ENCODE measurements at places on chromosomes 2 and 18.

DNA sequence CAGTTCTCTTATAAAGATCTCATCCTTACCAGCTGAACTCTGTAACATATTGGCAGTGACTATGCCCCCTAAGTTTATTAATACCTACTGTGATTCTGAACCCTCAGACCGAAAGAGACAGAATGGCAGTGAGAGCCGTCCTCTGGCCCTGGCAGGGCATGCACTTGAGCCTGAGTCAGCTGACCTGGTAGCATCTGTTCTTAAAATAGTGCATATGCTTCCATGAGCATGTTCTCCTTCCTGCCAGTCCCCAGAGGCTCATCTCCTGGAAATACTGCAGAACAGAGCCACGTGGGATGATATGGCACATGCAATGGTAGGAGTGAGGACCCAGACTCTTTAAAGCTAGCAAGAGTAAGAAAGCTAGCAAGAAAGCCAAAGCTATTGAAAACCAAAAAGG lies 59.0 kb downstream of the RASGRP3 start:
- no peak for DNase-seq

DNA sequence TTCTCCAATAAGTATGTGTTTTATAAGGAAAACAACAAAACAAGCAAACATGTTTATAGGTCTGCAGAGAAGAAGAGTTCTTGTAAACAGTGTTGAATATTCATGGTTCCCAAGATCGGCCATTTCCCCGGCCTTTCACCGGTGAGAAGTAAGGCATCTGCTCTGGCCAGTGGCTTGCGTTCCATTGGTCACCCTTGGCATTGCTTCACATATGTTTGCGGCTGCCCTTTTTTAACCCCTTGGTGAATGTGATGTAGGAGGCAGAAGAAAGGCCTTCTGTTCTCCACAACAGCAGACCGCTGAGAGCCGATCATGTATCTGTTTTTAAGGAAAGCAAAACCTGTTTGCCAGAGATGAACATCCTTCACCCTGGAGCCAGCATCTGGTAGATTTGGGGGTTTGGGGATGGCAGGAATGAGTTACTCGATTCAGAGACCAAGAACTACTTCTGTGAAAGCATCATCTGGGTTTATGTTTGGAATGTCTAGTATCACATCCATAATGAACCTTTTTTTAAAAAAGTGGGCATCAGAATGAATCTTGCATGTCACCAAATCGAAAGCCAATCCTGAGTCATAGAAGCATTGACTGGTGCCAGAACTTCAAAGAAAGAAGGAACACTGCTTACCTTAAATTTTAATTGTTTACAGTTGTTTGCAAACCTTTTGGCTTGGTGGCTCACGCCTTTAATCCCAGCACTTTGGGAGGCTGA lies 112.3 kb downstream of the AGAP1 start:
- no peak for DNase-seq

GRCh38 chr18:23776306-23776705 lies 87.1 kb downstream of the LAMA3 start:
- no peak for DNase-seq

GRCh38 chr2:95025406-95026319 lies at the start of gene MAL:
Gene MAL, plus strand, starts transcription at chr2:95025708. Its CDS starts 85 bp downstream, at chr2:95025793.
- DNase-seq: peak; percentile 46

DNA sequence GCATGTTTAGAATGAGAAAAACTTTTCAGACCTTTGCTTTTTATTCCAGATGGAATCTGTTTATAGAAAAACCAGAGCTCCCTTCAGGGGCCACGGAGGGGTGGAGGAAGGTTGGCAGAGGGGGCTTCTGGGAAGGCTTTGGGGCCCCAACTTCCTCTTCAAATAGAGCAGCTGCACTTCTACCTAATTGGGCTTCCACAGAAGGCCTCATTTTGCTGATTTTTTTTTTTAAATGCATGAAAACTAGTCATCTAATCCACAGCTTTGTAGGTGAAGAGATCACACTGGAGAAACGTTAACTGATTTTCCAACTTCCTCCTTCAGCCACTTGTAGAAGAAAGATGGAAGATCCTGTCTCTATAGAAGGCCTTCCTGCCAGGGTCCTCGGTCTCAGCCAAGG lies 181.8 kb downstream of the BCL11A start:
- DNase-seq: no peak

GRCh38 chr2:151299920-151300539 lies 10.6 kb upstream of the NMI start:
- DNase-seq: no peak

- DNase-seq: no peak
Measured at GRCh38 chr18:59298871-59299270, 19.6 kb downstream of the CPLX4 start.
